ENCODE measurements at places on chromosomes 5 and 9.

DNA sequence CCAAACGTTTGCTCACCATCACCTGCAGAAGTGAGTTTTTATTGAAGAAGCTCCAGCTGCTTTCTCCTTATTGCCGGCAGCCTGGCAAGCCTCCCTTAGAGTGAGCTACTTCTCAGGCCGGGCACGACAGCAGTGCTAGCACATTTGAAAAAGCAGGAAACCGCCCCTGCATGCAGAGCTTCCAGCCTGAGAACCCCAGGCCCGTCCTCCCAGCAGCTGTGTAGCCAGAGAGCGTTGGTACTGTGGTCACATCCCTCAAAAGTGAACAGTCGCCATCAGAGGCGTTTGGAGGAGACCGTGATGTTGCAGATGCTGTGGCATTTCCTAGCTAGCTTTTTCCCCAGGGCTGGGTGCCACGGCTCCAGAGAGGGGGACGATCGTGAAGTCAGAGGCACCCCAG, 23.5 kb downstream of the SLC25A25 start:
- DNase-seq, result no peak

- DNase-seq, result no peak
Observed at GRCh38 chr9:93578844-93579243, 2.5 kb downstream of the PHF2 start.

DNA sequence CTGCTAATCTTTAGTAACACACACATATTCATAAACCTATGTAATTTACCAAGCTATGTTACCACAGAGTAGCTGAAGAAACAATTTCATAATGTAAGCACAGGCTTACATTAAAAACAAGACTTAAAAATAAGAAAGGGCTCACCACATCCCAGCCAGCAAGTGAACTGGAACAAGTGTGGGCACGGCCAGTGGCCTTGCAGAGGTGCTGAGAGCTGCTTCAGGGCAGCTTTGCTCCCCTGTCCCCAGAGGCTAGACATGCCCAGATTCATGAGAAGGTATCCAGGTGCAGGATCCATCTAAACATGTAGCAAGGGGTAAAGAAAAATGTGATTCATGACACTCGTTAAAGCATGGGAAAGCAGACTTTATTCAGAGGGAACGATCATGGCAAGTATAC, 62.0 kb upstream of the CKS2 start:
- DNase-seq, result no peak

GRCh38 chr5:174235221-174236011, 189.9 kb downstream of the NSG2 start:
- DNase-seq, result no peak

DNA sequence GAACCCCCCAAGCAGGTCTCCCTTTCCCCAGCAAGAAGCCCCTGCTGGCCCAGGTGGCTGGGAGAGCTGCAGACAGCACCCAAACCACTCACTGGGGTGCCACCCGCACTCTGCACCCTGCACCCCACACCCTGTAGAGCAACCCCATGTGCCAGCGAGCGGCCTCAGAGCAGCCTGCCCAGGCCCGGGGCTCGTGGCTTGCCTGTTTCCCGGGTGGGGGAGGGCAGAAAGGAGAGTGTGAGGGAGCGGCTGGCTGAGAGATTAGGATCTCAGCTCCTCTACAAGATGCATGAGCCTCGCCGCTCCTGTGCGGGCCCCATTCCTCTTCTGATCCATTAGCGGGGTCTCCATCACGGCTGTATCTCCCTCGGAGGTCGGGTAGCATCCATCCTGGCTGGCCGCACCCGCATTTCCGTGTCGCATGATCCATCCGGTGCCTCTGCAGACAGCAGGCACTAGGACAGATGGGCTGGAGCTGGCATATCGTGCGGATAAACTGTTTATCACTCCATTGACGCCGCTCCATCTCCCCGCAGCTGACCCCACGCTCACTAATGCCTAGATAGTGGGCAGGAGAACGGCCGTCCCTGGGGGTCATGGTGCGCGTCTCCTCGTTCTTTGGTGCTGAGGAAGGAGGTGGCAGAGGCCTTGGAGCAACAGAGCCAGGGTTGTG, 54.4 kb downstream of the MRPL36 start:
- no peak for DNase-seq

DNA sequence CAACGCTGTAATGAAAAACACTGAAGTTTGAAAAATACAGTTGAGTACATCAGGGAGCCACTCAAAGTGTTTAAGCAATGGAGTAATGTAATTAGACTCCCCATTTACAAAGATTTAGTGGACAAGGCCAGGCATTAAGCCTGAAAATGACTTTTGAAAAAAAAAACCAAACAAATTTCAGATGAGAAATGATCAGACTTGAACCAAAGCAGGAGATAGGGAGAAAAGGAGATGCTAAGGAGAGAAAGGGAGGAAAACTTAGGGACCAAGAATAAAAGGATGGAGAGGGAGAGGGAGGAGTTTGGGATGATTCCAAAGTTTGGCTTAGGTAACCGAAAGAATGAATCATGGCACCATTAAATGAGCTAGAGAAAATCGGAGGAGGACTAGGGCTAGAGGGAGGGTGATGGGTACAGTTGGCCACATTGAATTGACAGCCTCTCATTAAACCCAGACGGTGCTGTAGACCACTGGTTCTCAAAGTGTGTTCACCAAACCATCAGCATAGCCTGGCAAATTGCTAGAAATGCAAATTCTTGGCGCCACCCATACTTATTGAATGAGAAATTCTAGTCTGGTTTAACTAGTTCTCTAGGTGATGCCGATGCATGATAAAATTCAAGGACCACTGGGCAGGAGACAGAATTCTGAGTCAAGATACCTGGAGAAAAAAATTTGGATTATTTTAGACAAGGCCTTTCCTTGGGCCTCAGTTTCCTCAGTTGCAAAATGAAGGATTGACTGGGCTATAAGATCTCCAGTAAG, 6.2 kb upstream of the CPEB4 start:
- no peak for DNase-seq

Data from erythroblast (primary cell).